ENCODE measurements at places on chromosomes 16 and 17.
A peak's percentile ranks its signal among the peaks of the same experiment; 100 is the strongest.

- no peak for DNase-seq
These were observed 15.0 kb downstream of the CUEDC1 start for GRCh38 chr17:57940231-57940630.

DNA sequence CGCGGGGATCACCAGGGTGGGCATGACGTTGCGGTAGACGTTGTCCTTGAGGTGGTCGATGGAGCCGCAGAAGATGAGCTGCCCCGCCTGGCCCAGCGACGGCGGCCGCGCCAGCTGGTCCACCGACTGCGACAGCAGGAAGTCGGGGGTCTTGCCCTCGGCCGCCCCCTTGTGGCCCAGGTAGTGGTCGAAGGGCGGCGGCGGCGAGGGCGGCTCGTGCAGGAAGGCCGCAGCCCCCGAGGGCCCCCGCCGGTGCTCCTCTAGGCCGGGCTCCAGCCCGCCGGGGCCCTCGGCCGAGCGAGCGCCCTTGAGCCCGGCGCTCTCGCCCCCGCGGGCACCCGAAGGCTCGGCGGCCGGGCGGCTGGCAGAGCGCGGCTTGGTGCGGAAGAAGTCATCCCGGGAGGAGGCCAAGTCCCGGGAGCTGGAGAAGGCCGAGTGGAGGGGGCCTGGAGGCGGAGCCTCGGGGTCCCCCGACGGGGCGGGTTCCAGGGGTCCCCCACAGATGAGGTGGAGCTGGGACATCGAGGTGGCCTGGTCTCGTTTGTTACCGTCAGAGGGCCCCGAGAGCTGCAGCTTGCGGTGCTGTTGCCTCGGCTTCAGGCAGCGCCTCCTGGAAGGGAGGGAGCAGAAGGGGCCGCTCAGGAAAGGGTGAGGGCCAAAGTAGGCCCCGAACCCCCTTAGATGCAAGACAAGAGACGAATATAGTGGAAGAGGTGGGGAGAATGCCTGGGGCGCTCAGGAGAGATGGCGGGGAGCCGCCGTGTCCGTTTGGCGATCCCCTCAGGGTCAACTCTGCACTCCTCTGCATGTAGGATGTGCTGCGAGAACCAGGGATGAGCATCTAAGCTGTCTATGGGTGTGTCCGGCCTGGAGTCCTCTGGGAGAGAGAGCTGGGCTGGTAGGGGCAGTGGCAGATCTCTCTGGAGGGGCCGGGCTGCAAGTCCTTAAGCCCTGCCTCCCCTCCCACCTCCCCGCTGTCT lies 8.8 kb downstream of the FAM171A2 start:
- DNase-seq, result no peak

DNA sequence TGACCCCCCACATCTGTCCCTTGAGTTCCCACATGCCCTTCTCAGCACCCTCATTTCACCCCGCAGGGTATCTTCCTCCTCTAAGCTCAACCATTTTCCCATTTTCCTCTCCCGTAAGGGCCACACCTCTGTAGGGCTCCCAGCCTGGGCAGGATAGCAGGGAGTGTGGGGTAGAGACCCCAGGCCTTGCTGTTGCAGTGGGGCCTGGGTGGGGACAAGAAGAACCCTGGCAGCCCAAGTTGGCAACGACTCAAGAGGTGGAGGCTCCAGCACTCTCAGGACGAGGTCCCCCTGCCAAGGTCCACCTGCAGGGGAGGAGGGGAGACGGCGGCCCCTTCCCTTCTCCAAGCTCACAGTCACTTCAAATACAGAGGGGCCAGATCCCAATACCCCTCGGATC lies 2.0 kb upstream of the TMEM92 start:
- DNase-seq, result peak; percentile 10

DNA sequence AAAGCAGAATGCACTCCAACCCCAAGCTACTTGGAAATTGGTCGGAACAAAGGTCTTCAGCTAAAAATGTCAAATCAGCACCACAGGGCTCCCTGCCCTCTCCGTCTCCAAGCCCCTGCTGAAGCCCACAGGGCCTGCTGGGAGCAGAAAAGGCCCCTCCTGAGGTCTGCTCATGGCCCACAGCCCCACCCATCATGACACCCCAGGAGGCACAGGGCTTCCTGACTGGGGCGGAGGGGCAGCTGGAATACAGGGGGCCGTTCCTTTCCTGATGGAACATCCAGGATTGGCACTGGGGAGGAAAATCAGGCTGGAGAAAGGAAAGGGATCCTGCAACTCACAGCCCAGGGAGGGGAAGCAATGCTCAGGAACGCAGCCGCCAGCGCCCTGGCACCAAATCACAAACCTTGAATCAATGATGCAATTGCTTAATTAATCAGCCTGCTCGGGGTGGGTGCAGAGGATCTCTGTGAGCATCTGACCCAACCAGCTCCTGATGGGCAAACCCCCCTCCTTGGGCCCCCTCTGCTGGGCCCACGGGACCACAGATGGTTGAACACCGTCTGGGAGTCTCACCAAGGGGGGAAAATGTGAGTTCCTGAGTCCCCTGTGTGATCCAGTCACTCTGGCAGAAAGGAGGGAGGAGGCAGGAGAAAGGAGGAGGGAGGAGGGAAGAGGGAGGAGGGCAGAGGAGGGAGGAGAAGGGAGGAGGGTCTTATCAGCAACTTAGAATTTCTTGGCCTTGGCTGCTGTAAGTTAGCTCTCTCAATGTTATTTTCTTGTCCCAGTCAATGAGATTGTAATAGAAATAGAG lies 155.5 kb downstream of the ZNF423 start:
- DNase-seq, result peak; percentile 53

DNA sequence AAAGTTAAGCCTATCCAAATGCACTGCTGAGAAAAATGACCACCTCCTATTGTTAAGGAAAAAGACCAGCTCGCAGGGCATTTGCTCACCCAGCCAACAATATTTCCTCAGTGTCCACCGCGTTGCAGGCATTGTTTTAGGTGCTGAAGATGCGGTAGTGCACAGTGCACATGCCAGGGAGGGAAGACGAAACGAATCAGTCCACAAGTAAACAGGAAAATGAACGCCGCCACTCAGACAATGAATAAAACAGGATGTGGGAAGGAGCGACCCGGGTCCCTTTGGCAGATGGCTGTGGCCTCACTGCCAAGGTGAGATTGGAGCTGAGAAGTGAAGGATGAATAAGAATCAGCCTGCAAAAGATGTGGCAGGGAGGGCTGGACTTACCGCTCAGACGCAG lies 249.2 kb downstream of the FOXL1 start:
- DNase-seq, result no peak

DNA sequence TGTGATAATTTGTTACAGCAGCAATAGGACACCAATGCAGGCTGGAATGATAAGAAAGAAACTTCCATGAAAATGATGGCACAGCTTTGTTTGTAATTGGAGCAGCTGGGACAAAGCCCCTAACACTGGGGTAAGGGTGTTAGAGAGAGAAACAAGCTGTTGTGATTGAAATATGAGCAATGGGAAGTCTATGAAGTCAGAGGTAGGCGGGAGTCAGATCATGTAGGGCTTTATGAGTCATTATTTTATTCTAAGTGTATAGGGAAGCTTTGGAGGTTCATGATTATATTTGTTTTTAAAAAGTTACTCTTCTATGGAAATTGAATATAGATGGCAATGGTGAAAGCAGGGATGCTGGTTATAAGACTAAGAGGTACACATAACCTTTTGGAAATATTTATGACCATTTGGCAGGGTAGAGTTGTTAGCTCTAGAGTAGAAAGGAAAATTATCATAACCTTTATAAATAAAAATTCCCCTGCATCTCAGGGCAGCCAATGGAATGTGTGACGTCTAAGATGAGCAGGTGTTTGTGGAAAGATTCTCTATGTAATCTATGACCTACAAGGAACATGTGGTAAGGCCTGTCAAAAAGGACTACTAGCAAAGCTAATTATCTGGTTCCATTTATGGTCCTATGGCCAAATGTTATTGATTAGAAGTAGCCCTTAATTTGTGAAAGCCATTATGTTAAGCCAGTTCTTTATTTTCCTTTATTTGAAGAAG lies 85.6 kb downstream of the KCNJ2 start:
- DNase-seq, result no peak

DNA sequence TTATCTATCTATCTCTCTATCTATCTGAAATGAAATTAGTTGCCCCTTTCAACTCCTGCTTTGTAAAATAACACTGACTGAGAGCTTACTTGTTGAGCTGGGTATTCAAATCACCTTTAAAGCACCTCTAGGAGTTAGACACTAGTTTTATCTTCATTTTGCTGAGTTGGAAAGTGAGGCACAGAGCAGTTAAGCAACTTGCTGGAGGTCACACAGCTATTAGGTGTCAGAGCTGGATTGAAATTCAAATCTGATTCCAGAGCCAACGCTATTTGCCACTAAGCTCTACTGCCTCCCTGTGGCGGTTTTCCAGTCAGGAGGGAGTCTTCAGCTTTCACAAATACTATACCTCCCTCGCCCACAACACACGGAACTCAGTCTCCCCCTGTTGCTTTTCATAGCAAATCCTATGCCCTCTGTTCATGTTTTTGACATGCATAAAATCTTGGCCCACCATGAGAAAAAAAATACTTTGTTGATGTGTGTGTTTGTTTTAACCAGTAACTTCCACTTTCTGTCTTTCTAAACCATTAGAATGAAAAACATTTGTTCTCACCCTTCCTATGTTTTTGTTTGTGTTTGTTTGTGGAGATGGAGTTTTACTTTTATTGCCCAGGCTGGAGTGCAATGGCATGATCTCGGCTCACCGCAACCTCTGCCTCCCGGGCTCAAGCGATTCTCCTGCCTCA lies 74.8 kb upstream of the SMURF2 start:
- DNase-seq, result no peak

DNA sequence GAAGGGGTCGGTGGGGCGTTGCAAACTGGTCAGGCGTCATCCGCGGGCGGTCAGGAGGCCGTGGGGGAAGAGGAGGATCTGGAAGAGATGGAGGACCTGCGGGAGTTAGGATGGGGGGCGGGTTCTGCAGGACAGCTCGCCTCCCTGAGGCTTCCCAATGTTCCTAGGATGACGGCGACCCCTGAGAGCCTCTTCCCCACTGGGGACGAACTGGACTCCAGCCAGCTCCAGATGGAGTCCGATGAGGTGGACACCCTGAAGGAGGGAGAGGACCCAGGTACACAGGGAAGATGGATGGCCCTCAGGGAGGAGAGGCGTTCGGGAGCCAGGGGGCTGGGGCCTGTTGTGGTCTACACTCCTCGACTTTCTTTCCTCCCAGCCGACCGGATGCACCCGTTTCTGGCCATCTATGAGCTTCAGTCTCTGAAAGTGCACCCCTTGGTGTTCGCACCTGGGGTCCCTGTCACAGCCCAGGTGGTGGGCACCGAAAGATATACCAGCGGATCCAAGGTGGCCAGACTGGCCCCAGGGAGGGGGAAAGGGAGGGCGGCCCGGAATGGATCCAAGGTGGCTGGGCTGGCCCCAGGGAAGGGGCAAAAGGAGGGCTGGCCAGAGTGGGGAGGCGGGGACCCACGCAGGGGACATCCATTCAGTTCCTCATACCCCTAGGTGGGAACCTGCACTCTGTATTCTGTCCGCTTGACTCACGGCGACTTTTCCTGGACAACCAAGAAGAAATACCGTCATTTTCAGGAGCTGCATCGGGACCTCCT lies 839 bp downstream of the PLD2 start:
- DNase-seq, result peak; percentile 48

- DNase-seq, result no peak
These were observed 36.3 kb downstream of the OR1D5 start for GRCh38 chr17:3026856-3027751.

DNA sequence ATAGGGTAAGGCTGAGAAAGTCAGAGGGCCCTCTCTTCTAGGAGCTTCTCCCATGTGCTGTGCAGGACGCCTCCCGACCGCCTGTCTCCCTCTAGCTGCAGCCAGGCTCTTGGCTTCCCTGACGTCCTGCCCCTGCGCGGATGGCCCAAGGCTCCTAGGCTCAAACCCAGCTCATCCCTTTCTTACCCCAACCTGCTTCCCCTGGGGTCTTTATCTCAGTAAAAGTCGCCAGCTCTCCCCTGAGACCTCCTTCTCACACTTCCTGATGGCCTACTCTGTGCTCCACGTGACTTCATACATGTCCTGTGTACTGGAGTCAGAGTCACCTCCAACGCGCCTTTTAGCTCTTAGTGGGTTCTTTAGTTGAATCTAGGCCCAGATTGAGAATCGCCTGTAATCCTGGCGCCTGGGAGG lies 1.1 kb upstream of the ZNF747 start:
- DNase-seq, result peak; percentile 75

DNA sequence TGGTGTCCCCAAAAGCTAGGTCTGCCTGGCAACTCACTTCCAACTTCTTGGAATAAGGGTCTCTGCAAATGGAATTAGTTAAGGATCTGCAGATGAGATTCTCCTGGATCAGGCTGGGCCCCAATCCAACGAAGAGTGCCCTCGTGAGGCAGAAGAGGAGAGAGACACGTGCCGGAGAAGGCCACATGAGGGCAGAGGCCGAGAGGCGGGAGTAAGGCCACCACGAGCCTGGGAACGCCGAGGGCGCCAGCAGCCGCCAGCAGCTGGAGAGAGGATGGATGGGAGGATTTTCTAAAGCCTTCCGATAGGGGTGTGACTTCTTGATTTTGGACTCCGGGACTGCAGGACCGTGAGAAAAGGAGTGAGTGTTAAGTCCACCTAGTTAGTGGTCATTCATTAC lies 76.3 kb downstream of the JPH3 start:
- DNase-seq, result peak; percentile 40

DNA sequence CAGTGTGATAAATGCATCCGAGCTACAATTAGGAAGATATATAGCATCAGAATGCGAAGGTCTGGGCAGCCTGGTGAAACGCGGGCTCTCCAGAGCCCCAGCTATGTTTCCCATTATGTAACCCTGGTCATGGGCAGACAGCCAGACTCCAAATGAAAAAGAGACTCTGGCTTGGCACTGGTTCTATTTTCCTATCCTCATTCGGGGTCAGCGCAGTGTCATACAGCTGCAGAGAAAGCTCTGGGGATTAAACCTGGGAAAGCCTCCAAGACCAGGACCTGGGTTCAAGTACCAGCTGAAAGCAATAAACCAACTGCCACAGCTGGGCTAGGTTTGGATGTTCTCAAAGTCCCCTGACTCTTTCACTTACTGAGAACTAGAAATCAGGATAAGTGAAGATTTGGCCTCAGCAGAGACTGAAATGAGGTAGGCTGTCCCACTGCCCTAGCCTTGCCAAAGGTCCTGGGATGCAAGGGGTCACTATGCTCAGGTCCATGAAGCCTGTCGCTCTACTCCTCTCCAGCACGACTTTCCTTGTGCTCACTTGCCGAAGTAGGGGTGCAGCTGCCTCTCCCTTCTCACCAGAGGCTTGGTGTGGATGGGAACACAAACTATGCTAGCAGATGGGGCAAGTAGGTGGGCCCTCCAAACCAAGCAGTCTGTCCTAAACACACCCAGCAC lies 123.8 kb downstream of the SMG6 start:
- DNase-seq, result peak; percentile 59

- no peak for DNase-seq
These were observed 190.9 kb downstream of the CCDC182 start for GRCh38 chr17:57553991-57554825.

DNA sequence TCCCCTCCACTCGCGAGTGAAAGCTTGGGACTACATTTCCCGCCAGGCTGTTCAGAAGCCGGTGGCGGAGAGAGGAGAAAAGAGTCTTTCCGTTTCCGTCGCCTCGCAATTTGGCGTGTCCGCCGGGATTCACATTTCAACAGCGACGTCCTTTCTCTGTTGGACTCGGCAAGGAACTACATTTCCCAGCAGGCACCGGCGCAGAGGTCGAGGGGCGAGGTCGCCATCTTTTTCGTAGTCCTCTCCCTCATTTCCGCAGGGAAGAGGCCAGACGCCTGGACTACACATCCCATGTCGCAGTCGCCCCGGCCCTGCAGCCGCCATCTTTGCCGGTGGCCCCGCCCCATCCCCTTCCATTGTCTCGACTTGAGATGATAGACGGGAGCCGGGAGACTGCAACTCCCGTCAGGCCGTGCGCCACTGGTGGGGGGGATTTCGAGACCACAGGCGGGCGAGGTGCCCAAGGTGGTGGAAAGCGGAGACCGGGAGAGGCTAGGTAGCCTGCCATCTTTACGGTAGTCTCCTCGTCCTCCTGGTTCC lies 882 bp upstream of the FBXL19 start:
- peak; percentile 97 for DNase-seq

GRCh38 chr17:15934866-15935265 lies 10.1 kb upstream of the ADORA2B start:
- DNase-seq, result no peak
